ENCODE measurements at places on chromosomes 4 and X.
A peak's percentile ranks its signal among the peaks of the same experiment; 100 is the strongest.

- DNase-seq: no peak
Observed at GRCh38 chr4:139808381-139808807, 142.8 kb downstream of the MGST2 start.

GRCh38 chrX:9189286-9189685 lies 155.4 kb upstream of the FAM9B start:
- no peak for DNase-seq

GRCh38 chr4:75561789-75562188 lies 5.9 kb downstream of the ODAPH start:
- no peak for DNase-seq

- DNase-seq: peak; percentile 52
Observed at GRCh38 chrX:149370097-149370496, 135.0 kb downstream of the IDS start.

- DNase-seq: no peak
Observed at GRCh38 chrX:71941776-71942175, 31.1 kb downstream of the NHSL2 start.

Data from BJ (cell line).